ENCODE measurements at places on chromosomes 3 and 15. TPM values are rescaled to one million over a fixed set of nuclear protein-coding genes. Genes with fewer than 3 reads are reported as not detected.
A peak's percentile ranks its signal among the peaks of the same experiment; 100 is the strongest.

DNA sequence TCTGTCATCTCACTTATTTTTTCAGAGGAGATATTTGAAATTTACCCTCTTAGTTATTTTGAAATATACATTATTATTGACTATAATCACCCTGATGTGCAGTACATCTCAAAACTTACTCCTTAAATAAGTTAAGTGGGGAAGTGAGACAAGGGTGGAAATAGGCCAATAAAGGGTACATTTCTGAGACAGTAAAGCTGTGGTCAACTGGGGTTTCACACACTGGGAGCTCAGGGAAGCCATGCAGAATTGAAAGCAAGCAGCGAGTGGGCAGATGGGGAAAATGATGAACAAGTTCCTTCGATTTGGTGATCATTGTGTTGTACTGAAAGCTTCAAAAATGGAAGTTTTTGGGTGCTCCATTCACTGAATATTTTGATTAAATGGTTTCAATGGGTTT is 21.6 kb upstream of the MOBP start:
- DNase-seq: no peak

DNA sequence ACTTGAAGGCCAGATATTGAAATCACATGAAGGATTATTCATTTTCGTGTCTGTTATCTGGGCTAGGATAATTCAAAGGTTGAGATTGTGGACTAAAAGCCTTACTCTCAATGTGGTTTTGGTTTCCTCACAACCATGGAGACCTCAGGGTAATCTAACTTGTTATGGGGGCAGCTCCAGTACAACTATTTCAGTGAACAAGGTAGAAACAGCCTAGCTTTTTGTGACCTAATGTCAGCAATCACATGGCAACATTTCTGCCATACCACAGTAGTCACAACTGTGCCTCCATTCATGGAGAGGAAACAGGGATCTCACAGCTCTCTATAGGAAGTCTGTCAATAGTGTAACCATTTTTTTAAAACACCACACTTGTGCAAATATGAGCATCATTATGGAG is 62.4 kb upstream of the RARB start:
- DNase-seq: no peak

GRCh38 chr15:62020576-62021160 is 39.6 kb downstream of the VPS13C start:
- no peak for DNase-seq

PFN2 gene
- 57.2 TPM for total RNA-seq

OR5K2 gene
- not detected for total RNA-seq

DNA sequence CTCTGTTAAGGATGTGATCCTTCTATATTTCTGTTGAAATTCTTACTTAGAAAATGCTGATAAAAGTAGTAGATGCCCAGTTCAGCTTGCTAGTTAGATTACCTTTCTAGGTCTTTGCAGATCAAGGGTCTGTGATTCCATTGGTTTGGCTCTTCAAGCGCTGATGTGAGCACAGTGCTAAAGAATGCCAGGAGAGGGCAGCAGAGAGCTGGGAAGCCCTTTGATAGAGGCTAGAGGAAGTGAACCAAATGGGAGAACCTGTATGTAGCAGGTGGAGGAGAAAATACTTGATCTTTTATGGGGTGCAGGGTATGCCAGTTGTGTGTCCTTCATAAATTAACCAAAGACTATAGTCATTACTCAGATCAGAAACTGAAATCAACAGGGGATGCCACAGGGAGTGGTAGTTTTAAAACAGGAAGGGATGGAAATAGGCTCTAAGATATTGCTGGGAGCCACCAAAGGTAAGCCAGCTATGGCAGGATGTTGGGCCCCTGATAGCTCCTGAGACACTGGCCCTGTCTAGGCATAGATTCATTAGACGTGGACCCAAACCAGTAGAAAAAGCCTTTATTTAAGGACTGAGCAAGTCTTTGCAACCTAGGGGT is 677.4 kb downstream of the SQOR start:
- DNase-seq: peak; percentile 72

PLSCR2 gene
- not detected for total RNA-seq

Data from right cardiac atrium (tissue), 5 donors.